ENCODE measurements at places on chromosomes 13 and 19.

DNA sequence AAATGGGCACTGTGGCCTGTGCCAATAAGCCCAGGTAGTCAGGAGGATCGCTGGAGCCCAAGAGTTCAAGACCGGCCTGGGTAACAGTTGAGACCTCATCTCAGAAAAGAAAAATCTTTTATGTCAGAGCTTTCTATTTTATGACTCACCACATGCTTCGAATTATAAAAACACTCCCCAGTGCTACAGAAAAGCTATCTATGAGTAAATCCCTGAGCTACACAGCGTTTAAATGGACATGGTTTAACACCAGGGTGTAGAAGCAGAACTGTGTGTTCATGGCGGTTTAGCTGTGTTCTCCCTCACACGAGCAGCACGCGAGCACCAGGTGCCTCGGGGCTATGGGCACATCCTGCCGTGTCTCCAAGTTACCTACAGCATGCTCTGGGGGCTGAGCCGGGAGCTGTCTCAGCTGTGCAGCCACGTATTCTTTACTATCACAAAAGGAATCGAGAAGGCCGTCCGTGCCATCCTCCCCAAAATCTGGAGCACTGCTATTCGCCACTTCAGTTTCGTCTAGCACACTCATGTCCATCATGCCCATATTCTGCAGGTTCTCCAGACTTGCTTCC, 6.7 kb downstream of the SAFB2 start:
- no peak for DNase-seq

DNA sequence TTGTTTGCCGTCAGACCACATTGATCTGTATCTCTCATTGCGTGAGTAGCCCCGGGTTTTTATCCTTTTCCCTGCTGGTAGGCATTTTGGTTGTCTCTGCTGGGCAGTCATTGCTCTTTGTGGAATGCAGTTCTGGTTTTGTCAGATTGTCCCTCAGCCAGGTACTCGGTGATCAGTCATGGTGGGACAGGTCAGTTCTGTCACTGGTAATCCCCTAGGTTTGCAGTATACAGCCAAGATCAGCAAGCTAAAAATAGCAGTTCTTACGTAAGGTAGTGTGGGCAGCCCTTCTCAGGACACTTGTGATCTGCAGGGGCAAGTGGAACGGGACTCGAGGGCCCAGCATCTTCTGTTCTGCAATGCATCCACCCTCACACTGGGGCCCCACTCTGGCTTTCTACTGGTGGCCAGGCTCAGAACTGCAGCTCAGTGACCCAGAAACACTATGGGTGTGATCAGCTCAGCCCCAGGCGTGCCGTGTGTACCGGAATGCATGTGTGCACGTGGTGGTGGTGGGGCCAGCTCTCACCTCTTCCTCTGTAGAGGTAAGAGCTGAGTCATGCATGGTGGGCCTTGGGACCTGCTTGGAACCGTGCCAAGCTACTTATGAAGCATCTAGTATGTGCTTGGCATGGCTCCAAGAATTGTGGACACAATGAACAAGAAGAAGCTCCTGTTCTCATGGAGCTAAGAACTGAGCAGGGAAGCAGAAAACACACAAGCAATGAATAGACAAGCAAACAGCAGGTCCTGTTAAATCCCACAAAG, 6.3 kb downstream of the PLEKHF1 start:
- peak; percentile 67 for DNase-seq

DNA sequence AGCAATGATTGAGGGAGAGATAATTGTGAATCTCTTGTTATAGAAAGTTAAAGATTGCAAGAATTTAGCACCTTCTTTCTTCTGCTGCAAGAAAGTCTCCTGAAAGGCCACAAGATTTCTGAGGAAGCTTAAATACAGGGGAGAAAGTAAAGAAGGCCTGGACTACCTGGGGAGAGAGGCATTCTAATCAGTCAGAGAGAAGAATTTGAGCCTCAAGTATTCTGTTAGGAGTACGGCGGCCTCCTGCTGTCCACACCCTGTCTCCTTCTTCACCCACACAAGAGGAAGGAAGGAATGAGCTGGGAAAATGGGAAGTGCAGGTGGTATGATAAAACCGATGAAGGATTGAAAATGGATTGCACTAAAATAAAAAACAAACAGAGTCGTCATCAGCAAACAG, 474.7 kb downstream of the DIAPH3 start:
- no peak for DNase-seq

GRCh38 chr19:6891761-6892385, 4.5 kb downstream of the ADGRE1 start:
- DNase-seq, result no peak

DNA sequence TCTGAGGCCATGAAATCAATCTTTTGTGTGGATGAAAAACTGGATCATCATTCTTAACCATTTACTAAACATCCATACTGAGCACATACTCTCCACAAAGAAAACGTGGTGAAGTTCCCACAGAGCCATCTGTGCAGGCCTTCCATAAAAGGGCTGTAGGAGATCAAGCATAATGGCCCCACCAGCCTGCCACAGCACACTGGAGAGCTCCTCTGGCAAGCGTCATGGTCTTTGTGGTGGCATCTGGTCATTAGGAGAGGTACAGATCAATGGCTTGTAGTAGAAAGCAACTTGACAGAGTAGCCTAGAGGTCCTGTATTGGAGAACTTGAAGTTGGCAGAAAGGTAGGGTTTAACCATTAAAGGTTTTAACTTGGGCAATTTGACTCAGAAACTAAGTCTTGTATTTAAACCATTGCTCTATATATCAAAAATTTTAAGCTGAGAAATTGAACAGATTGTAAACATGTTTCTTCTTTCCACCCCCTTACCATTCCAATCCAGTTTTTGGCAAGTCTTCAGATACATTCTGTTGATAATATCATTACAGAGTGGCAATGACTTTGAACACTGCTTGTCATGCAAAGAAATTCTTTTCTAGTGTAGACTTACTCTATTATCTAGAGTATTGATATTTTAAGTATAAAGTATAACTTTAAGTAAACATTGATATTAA, 128.3 kb downstream of the LMO7 start:
- DNase-seq, result no peak

All from stimulated activated CD8-positive, alpha-beta memory T cell treated with anti-CD3 and anti-CD28 coated beads, Interleukin-7, amount 100 ng/mL, for 48 hours (primary cell).